ENCODE measurements at places on chromosomes 13 and 19. TPM values are rescaled to one million over a fixed set of nuclear protein-coding genes. Genes with fewer than 3 reads are reported as not detected.

PPP1R37 gene
- total RNA-seq = 22.6 TPM

ZNF44 gene
- total RNA-seq = 13.2 TPM

C19orf38 gene
- total RNA-seq = 2.4 TPM

SIAH3 gene
- not detected for total RNA-seq

VRK3 gene
- total RNA-seq = 33.4 TPM

TMEM238 gene
- total RNA-seq = not detected

VSTM2B gene
- total RNA-seq = not detected

ANGPTL8 gene
- not detected for total RNA-seq

KLK8 gene
- not detected for total RNA-seq

GRCh38 chr19:48625891-48626327, 6.6 kb downstream of the SPHK2 start:
- DNase-seq = no peak

GRCh38 chr13:103354171-103354570, 288.0 kb upstream of the SLC10A2 start:
- no peak for DNase-seq

- DNase-seq = no peak
Observed at GRCh38 chr13:35646056-35646774, 169.7 kb upstream of the MAB21L1 start.

DNA sequence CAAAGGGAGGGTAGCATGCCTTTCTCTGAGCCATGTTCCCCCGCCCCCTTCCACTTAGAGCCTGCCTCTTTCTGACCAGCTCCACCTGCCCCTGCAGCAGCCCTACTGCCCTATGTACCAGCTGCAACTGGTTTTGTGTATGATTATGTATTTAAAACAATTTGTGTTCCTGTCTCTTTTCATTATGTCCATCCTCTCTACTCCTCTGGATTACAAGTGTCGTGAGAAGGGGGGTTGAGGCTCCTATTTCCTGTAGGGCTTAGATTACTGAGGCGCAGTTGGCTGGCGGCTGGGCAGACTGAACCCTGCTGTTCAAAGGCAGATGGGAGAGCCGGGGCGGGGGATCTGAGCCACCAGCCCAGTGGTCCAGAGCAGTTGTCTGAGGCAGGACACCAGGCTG, 213.3 kb downstream of the KCNRG start:
- no peak for DNase-seq

DNA sequence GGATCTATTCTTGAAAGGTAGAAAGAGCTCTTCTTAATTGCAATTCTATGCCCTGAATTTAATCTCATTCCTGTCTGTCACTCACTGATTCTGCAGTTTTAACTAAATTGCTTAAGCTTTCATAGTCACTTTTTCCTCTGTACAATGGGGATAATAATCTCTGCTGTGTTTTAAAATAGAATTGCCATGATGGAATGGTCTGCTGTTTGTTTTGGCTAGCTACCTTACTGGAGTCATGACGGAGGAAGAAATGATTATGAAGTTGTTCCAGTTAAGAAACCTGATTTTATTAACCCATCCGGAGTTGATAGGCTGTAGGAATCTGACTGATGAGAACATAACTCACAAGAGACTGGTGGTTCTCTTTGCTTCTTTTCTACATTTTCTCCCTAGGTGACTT, 54.9 kb upstream of the ITM2B start:
- no peak for DNase-seq

DNA sequence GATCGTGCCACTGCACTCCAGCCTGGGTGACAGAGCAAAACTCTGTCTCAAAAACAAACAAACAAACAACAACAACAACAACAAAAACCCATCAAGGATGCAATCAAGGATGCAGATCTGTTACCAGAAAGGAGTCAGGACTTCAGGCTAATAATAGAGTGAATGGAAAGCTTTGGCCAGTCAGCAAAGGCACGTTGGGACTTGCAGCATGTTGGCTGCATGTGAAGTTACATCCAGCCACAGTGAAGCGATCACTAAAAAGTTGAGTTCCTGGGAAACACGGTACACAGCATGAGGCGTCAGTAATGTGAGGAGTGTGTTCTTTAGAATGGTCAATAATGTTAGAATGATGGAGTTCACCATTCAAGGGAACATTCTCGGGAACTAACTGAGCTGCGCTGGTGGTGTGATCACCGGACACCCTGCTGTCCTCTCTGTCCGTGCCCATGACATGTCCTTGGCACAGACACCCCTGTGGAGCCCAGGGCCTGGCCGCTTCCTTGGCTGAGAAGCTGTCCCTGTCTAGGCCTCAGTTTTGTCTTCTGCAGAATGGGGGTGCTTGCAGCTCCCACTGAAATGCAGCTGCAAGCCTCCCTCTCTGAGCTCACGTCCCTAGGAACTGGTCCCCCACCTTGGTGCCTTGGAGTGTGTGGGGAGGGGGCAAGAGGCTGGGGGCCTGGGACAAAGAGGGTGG, 2.3 kb upstream of the LGALS7B start:
- DNase-seq = no peak

DNA sequence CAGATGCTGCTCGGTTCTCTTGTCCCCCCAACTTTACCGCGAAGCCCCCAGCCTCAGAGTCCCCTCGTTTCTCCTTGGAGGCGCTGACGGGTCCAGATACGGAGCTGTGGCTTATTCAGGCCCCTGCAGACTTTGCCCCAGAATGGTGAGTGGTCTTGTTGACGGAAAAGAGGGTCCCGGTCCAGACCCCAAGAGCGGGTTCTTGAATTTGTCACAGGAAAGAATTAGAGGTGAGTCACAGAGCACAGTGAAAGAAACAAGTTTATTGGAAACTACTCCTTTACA, 589 bp downstream of the POLR1G start:
- DNase-seq = no peak

DNA sequence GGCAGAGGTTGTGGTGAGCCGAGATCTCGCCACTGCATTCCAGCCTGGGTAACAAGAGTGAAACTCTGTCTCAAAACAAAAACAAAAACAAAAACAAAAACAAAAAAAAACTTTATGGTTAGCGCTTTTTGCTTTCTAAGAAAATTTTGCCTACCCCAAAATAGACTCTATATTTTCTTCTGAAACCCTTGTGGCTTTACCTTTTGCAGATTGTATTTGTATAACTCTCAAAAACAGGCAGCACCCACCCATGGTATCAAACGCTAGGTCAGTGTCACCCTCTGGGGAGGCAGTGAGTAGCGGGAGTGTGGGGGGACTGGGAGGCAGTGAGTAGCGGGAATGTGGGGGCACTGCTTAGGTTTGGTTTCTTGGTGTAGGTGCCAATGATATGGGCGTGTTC, 7.5 kb upstream of the SLC39A3 start:
- no peak for DNase-seq

DNA sequence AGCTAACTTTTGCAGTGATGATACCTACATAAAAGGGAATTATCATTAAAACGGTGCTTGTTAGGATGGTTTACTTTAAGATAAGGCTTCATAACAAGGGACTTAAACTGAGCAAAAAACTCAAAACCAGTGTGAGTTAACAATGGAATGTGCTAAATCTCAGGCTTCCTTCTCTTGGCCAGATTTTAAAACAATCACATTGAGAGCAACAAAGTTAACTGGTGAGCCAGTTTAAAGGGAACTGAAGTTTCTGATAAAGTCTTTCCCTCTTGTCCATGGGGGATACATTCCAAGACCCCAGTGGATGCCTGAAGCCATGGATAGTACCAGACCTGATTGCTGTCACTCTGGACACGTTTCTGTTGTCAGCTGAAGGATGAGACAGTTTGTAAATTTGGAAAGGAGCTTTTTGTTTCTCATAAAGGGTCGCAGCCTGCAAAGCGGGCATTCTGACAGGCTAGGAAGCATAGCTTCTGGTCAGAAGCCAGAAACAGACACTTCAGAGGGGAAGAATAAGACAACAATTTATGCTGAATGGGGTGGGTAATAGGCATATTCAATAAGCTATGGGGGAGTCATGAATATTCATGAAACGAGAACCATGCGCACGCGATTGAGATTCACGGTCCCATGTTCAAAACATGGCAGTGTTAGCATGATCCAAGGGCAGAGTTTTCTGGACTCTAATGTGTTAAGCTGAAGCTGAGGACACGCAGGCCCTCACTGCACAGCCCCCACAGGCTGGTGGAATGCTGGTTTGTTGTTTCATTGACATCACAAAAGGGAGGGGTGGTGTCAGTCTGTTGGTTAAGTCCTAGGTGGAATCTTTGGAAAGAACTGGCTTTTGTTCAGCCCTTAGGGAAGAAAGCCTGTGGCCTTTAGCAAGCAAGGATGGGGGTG, 150.6 kb upstream of the RNF113B start:
- DNase-seq = no peak

GRCh38 chr13:79160818-79161217, 245.2 kb downstream of the RBM26 start:
- DNase-seq = no peak

DNA sequence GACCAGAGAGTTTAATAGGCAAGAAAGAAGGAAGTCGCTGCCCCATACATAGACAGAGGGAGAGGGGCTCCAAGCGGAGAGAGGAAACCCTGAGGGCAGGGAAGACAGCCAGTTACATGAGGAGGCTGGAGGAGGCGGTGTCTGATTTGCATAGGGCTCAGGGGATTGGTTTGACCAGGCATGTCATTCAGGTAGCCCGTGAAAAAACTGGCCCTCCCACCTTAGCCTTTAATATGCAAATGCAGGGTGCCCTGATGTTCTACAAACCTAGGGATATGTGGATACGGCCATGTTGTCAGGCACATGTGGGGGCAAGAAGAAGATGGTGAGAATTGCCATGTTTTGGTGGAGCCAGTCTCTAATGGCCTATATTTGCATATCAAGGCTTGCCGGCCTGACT, 1461.6 kb downstream of the PCDH9 start:
- no peak for DNase-seq

DNA sequence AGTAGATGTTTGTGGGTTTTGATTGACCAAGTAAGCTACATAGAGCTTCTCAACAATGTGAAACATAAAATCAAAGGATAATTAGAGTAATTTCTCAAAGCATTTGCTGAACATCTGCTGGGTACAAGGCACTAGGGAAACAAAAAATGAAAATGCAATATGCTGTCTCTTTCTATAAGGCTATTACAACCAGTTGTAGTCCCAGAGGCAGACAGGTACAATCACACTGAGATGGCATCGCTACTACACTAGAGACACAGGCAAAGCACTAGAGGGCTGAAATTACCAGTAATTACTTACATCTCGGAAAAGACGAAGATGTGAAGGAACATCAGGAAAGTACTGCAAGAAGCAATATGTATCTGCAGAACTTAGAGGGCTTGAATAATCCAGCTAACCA, 133.3 kb downstream of the LHFPL6 start:
- DNase-seq = no peak

DNA sequence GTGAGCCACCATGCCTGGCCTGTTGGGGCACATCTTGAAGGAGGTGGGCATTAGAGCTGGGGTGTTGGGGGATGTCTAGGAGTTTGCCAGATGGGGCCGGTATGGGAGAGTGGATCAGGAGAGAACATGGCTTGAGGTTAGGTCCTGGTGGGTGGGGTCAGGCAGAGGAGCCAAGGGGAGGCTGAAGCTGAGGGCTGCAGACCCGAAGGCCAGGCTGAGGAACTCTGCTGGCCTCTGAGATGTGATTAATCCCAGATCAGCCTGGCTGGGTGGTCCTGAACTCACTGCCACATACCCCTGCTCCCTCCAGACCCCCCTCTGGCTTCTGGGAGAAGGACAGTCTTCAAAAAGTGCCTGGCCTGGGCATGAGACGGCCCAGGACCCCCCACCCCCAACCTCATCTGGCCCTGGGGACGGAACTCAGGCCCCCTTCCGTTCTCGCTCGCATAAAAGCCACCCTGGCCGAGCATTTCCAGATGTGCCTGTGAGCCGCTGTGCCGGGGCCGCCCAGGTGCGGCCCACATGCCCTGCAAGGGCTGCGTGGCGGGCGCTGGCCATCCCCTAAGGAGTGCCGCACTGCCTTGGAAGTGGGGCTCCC, 2.7 kb downstream of the FSTL3 start:
- no peak for DNase-seq

- DNase-seq = no peak
Observed at GRCh38 chr13:51364404-51365008, 25.0 kb downstream of the SERPINE3 start.

DNA sequence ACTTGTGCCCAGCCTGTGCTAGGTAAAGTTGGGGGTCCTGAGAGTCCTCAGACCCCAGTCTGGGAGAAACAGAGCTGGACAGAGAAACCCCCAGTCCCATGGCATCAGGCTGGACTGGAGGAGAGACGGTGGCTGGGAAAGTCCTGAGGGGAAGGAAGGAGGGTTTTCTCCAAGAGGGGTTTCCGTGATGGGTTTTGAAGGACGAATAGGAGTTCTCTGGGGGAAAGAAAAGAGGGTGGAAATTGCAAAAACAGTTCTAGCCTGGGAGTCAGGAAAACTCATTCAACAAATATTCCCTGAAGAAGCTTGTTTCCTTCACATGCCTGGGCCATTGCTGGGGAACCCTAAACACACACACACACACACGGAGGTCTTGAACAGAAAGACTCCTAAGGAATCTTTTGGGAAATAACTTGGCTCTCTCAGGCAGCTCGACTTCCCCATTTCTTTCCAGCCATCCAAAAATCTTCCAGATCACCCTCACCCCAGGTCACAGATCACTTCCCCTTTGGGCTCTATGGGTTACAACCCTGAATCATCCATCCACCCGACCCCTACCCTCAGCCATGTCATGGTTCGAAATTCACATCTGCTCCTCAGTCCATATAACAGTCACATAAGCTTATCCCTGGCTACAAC, 47.5 kb downstream of the COLGALT1 start:
- no peak for DNase-seq

GRCh38 chr13:24348797-24349515, 39.6 kb downstream of the C1QTNF9 start:
- no peak for DNase-seq

DNA sequence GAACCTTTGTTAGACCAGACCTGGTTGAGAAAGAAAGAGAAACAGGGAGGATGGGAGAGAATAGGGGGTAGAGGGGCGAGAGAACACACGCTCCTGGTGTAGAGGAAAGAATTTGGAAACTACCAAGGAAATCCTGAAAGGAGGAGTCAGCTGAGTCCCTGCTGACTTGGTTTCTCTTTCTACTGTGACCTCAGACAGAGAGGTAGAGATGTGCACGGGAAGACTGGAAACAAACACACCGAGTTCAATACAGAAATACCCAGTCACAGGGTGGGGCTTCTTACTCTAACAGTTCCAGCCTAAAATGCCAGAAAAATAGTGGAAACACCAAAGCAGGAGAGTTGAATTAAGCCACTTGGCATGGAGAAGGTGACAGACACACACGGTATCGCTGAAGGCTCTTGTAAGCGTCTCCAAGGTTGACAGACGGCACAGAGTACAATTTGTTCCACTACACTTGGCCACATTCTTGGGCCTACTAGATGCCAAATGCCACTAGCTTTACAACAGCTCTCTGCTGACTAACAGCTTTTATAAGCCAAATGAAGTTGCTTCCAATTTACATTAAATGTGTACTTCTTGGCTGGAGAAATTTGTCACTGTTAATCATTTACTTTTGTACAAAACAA, 28.1 kb downstream of the LATS2 start:
- no peak for DNase-seq

- DNase-seq = no peak
Observed at GRCh38 chr13:74678308-74678965, 544.2 kb upstream of the KLF12 start.

DNA sequence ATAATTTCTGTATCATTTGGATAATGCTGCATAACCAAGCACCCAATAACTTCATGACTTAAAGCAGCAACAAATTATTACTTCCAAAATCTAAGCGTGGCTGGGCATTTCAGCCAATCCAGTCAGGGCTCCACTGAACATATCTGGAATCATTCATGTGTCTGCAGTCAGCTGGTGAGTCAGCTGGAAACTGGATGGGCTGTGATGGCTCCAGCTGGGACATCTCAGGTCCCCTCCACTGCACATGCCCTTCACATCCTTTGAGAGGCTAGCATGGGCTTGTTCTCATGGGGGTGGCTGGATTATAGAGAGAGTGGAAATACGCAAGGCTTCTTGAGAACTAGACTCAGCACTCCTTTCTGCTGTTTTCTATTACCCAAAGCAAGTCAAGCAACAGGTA, 961.9 kb downstream of the DIAPH3 start:
- DNase-seq = no peak
